Astrocyte (in vitro differentiated cells and primary cell): ENCODE measurements at places on chromosomes 2 and 18. TPM values are rescaled to one million over a fixed set of nuclear protein-coding genes. Genes with fewer than 3 reads are reported as not detected.

DNA sequence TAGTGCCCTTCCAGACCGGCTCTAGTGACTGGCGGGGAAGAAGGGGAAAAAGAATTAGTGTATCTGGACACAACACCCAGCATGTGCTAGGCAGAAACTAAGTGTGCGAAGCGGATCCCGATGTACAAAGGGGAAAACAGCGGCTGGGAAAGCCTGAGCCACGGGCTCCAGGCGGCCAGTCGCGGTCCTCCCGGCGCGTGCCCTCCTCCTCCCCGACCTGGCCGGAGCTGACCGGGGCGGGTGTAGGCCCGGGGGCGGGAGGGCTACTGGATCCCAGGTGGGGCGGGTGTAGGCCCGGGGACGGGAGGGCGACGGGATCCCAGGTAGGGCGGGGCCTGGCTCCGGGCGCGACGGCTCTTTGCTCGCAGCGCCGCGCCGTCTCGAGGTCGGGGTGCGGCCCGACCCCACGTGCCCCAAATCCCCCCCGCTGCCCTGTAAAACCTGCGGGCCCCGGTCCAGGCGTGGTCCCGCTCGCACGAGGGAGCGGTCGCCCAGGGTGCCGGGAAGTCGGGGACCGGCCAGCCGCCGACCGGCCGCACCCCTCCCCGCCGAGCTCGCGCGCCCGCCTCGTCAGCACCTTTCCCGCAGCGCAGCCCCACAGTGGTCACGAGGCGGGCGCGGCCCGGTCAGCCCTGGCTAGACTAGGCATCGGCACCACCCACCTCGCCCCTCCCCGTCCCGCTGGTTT is 48.8 kb downstream of the C2orf42 start:
- peak; percentile 25 for DNase-seq
- no peaks in the 10 kb centered on the region for H3K36me3 ChIP-seq
- H3K27ac ChIP-seq: peak overlapping the region; percentile 81

- H3K36me3 ChIP-seq: no peaks in the 10 kb centered on the region
- H3K27ac ChIP-seq: no peak overlapping the region
- no peaks in the 10 kb centered on the region for H3K4me1 ChIP-seq
- peak; percentile 9 for DNase-seq
- no peaks in the 10 kb centered on the region for H3K27me3 ChIP-seq
Measured at GRCh38 chr2:197261808-197262226, 48.8 kb downstream of the ANKRD44 start.

DLGAP1 gene
- 2.3 and 2.4 TPM in 2 replicates for total RNA-seq

IL1RL2 gene
- total RNA-seq: 0.43 TPM in 1 of 2 replicates, not detected in the other

DNA sequence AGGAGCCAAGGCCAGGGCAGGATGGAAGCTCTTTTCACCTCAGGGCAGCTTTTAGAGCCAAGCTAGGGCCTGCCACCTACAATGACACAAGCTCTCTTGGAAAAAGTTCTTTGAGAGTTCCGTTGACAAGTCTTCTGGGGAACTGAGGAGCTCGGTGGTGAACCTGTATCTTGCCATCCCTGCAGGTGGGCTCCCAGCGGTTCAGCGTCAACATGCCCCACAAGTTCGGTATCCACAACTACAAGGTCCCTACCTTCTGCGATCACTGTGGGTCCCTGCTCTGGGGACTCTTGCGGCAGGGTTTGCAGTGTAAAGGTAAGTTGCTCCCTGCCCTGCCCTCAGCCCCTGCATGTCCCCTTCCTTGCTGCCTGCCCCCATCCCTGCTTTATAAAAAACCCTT is 312.8 kb upstream of the EPAS1 start:
- no peak for DNase-seq
- no peak overlapping the region for H3K27ac ChIP-seq
- H3K27me3 ChIP-seq: no peaks in the 10 kb centered on the region
- no peaks in the 10 kb centered on the region for H3K4me1 ChIP-seq

DNA sequence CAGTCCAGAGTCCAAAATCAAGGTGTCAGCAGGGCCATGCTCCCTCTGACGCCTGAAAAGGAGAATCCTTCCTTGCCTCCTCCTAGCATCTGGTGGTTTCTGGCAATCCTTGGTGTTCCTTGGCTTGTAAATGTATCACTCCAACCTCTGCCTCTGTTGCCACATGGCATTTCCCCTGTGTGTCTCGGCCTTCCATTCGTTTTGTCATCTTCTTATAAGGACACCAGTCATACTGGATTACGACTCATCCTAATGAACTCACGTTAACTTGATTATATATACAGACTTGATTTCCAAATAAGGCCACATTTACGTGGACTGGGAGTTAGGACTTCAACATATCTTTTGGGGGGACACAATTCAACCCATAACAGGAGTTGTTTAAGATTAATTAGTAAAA is 15.8 kb downstream of the PMAIP1 start:
- peaks cover 11% of the 10 kb centered on the region for H3K4me1 ChIP-seq
- H3K4me3 ChIP-seq: no peak overlapping the region
- H3K27ac ChIP-seq: no peak overlapping the region
- no peaks in the 10 kb centered on the region for H3K27me3 ChIP-seq

CCDC141 gene
- total RNA-seq: 0.18 TPM in 1 of 2 replicates, not detected in the other

DNA sequence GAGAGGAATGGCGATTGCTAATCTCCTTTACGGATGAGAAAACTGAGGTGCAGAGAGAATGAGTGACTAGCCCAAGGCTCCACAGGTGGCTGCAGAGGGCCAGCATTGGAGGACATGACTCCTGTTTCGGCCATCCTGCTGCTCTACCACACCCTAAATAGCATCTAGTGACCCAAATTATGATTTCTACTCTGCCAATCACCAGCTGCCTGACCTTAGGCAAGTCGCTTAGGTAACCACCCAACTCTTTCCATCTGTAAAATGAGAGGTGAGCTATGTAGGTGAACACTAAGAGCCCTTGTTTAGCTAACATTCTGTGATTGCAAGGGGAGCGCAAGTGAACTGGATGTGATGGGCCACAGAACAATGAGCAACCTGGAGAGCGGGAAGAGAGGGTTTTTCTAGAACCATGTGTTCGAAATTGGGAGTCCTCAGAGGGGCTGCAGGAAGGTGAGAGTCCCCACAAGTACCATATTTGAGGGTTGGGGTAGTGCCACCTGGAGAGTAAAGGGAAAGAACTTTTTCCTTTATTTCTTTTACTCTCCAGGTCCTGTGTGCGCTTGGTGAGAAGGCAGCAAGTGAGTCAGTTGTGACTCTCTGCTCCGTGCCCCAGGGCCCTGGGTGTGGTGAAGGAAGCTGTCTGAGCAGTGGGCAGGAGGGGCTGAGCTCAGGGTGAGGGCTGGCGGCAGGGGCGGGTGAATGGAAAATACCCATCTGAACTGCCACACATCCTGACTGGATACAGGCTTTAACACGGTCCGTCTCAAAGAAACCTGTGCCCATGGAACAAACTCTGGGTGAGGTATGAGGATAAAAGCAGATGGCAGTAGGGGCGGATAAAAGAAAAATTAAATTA is 2.4 kb downstream of the CYP27C1 start:
- no peak overlapping the region for H3K27ac ChIP-seq
- peak; percentile 32 for DNase-seq
- H3K36me3 ChIP-seq: no peaks in the 10 kb centered on the region
- peaks cover 15% of the 10 kb centered on the region for H3K4me1 ChIP-seq
- peak overlapping the region; percentile 68 for H3K4me3 ChIP-seq

TSPYL6 gene
- total RNA-seq: not detected in 2 replicates

DNA sequence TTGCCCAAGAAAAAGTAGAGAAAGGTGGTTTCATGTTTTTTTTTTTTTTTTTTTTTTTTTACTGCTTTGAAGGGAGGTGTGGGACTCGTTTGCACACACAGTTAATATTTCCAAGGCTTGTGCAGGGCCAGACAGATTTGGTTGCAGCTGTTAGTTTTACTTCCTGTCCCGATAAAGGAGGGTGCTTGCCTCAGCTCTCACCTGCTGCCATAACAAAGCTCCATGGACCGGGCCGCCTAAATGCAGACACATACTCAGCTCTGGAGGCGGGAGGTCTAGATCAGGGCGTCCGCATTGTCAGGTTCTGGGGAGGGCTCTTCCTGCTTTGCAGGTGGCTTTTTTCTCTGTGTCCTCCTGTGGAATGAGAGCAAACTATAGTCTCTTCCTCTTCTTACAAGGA is 69.9 kb downstream of the ODC1 start:
- H3K4me1 ChIP-seq: peaks cover 3% of the 10 kb centered on the region
- H3K4me3 ChIP-seq: no peak overlapping the region
- H3K27ac ChIP-seq: no peak overlapping the region
- no peak for DNase-seq
- no peaks in the 10 kb centered on the region for H3K27me3 ChIP-seq
- no peaks in the 10 kb centered on the region for H3K36me3 ChIP-seq

DNA sequence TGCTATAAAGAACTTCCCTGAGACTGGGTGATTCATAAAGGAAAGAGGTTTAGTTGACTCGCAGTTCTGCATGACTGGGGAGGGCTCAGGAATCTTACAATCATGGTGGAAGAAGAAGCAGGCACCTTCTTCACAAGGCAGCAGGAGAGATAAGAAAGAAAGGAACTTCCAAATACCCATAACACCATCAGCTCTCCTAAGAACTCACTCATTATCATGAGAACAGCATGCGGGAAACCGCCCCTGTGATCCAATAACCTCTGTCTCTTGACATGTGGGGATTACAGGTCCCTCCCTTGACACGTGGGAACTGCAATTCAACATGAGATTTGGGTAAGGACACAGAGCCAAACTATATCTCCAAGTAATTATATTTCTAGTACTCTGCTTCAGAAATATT is 163.8 kb upstream of the CDH20 start:
- no peak for DNase-seq
- no peaks in the 10 kb centered on the region for H3K4me1 ChIP-seq
- no peaks in the 10 kb centered on the region for H3K36me3 ChIP-seq
- H3K27me3 ChIP-seq: no peaks in the 10 kb centered on the region
- no peak overlapping the region for H3K4me3 ChIP-seq
- H3K27ac ChIP-seq: no peak overlapping the region

DNA sequence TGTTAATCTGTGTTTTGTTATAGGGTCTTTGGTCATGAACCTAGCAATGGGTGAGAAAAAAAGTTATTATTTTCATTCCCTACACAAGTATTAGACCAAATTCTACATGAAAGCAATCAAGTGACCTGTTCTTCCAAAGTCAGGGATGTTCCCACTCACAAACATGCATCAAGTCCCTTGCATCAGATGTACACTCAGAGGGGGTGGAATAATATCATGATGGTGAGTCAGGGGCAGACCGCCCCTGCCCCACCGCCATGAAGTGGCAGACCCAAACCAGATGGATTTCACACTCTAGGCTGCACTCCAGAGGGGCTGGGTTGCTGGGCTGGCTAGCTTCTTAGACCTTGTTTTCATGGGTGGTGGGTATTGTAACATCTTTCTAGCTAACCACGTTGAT is 91.4 kb downstream of the ACAA2 start:
- peak; percentile 47 for DNase-seq
- no peak overlapping the region for H3K27ac ChIP-seq
- no peaks in the 10 kb centered on the region for H3K36me3 ChIP-seq
- H3K4me1 ChIP-seq: peaks cover 28% of the 10 kb centered on the region
- H3K4me3 ChIP-seq: no peak overlapping the region

KCNIP3 gene
- 0.68 and 1.5 TPM in 2 replicates for total RNA-seq

GRCh38 chr18:59833785-59834184 is 66.0 kb upstream of the PMAIP1 start:
- no peaks in the 10 kb centered on the region for H3K4me1 ChIP-seq
- no peaks in the 10 kb centered on the region for H3K27me3 ChIP-seq
- H3K4me3 ChIP-seq: no peak overlapping the region

- peaks cover 6% of the 10 kb centered on the region for H3K36me3 ChIP-seq
- H3K27ac ChIP-seq: peak overlapping the region; percentile 29
- H3K4me1 ChIP-seq: peaks cover 28% of the 10 kb centered on the region
- no peak overlapping the region for H3K4me3 ChIP-seq
Measured at GRCh38 chr2:73938718-73939352, 12.2 kb downstream of the DGUOK start.

GRCh38 chr2:68831686-68832232 is 39.4 kb downstream of the BMP10 start:
- H3K36me3 ChIP-seq: no peaks in the 10 kb centered on the region
- peaks cover 32% of the 10 kb centered on the region for H3K4me1 ChIP-seq
- no peak overlapping the region for H3K4me3 ChIP-seq
- DNase-seq: peak; percentile 75
- peak overlapping the region; percentile 29 for H3K27ac ChIP-seq
- H3K27me3 ChIP-seq: no peaks in the 10 kb centered on the region

SLC8A1 gene
- 33.5 and 34.8 TPM in 2 replicates for total RNA-seq

DNA sequence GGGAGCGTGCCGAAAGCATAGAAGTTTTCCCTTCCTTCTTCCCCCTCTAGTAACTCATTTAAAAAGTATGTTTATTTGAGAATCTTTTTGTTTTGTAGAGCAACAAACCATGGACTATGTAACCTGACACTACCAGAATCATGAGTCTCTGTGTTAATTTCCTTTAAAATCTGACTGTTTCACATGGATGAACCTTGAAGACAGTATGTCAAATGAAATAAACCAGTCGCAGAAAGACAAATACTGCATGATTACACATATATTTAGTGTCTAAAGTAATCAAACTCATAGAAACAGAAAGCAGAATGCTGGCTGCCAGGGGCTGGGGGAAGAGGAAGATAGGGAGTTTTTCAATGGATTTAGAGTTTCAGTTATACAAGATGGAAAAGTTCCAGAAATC is 32.3 kb downstream of the PTPN2 start:
- H3K27me3 ChIP-seq: no peaks in the 10 kb centered on the region
- DNase-seq: peak; percentile 10
- H3K4me1 ChIP-seq: no peaks in the 10 kb centered on the region

DNA sequence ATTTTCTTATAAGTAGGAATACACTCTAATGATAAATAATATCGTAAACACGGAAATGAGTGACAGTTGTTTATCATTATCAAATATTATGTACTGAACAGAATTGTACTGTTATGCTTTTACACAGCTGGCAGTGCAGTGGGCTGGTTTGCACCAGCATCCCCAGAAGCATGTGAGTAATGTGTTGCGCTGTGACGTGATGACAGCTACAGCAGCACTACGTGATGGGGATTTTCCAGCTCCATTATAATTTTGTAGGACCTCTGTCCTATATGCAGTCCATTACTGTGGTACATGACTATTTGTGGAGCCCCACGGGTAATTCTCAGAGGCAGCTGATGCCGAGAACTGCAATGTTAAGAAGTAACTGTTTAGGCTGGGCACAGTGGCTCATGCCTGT is 77.3 kb upstream of the ATG16L1 start:
- H3K36me3 ChIP-seq: no peaks in the 10 kb centered on the region
- no peak overlapping the region for H3K4me3 ChIP-seq
- peaks cover under 1% of the 10 kb centered on the region for H3K27me3 ChIP-seq
- DNase-seq: no peak
- H3K4me1 ChIP-seq: no peaks in the 10 kb centered on the region

DNA sequence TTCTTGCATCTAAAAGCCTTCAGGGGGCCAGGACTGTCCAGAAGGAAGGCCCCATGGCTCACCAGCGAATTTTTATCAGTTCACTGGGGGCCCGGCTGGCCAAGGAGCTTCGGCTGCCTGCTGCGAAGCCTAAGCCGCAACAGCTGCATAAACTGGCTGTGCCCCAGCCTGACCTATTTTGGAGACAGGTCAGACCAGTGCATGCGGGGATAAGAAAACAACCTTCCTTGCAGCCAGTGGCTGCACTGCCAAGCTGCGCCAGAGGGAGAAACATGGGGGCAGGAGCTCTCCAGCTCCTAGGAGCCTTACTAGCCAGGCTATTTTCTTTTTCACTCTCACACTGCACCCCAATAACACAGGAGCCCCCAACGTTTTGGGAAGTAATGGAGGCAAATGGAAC is 15.2 kb downstream of the PAX3 start:
- peaks cover 3% of the 10 kb centered on the region for H3K4me1 ChIP-seq
- H3K36me3 ChIP-seq: no peaks in the 10 kb centered on the region
- DNase-seq: no peak
- H3K4me3 ChIP-seq: no peak overlapping the region

- no peaks in the 10 kb centered on the region for H3K27me3 ChIP-seq
- no peaks in the 10 kb centered on the region for H3K36me3 ChIP-seq
- DNase-seq: no peak
- no peak overlapping the region for H3K4me3 ChIP-seq
Measured at GRCh38 chr18:57270156-57270555, 82.2 kb upstream of the ST8SIA3 start.

PARD6G gene
- 26.9 and 29.6 TPM in 2 replicates for total RNA-seq
